NAMALWA (cell line): ENCODE measurements at places on chromosomes 7 and 10.

- DNase-seq = no peak
Measured at GRCh38 chr7:33578166-33578565, 327.2 kb upstream of the BMPER start.

GRCh38 chr10:33875924-33876583, 541.6 kb upstream of the NRP1 start:
- no peak for DNase-seq

DNA sequence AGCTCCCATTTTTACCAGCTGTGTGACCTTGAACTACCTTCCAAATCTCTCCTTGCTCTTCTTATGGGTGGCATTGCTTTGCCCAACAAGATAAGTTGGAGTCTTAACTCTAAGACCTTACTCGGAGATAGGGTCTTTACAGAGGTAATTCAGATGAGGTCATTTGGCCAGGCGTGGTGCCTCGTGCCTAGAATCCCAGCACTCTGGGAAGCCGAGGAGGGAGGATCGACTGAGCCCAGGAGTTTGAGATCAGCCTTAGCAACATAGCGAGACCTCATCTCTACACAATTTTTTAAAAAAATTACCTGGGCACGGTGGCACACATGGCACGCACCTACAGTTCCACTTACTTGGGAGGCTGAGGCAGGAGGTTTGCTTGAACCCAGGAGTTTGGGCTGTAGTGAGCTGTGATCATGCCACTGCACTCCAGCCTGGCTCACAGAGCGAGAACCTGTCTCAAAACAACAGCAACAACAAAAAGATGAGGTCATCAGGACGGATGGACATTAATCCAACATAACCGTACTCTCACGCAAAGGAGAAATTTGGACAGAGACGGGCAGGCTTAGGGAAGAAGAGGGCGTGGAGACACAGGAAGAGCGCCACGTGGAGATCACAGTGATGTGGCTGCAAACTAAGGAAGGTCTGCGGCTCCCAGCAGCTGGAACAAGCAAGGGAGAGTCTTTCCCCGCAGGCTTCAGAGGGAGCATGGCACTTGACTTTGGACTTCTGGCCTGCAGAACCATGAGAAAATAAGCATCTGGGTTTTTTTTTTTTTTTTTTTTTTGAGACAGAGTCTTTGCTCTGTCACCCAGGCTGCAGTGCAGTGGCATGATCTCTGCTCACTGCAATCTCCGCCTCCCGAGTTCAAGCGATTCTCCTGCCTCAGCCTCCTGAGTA, 122.3 kb upstream of the CARD11 start:
- no peak for DNase-seq

DNA sequence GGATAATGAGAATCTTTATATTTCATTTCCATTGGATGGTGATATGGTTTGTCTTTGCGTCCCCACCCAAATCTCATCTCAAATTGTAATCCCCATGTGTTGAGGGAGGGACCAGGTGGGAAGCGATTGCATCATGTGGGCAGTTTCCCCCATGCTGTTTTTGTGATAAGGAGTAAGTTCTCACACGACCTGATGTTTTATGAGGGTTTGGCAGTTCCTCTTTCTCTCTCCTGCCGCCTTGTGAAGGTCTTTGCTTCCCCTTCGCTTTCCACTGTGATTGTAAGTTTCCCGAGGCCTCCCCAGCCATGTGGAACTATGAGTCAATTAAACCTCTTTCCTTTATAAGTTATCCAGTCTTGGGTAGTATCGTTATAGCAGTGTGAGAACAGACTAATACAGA, 59.4 kb downstream of the MTPN start:
- DNase-seq = no peak

- DNase-seq = no peak
Measured at GRCh38 chr10:131034451-131034850, 277.1 kb downstream of the TCERG1L start.

DNA sequence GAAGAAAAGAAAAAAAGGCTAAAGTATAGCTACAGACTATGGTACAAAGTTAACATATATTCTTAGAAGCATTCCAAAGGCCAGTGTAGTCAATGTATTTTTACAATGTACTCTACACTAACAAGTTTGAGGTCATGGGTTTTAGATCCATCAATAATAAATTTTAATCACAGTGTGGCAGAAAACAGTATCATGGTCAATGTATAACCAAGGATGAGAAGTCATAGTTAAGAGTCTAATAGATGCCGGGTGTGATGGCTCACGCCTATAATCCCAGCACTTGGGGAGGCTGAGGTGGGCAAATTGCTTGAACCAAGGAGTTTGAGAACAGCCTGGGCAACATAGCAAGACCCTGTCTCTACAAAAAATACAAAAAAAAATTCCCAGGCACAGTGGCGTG, 53.1 kb downstream of the SLC16A12 start:
- DNase-seq = no peak

DNA sequence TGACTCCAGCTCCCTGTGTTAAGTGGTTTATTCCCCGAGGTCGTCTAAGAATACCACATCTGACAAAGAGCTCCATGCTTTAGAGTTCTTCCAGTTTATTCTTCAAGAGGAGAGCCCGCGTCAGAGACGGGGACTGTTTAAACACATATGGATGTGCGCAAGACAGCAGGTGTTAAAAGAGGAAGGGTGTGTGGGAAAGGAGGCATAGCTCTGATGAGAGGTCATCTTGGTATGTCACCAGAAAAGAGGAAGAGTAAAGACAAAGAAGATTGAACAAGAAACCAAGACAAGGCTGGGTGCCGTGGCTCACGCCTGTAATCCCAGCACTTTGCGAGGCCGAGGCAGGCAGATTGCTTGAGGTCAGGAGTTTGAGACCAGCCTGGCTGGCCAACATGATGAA, 258.7 kb downstream of the CCDC3 start:
- DNase-seq = peak; percentile 9

- no peak for DNase-seq
Measured at GRCh38 chr7:98869027-98869596, 702 bp downstream of the TMEM130 start.

- no peak for DNase-seq
Measured at GRCh38 chr10:90504172-90504571, 353.7 kb downstream of the HTR7 start.

- DNase-seq = no peak
Measured at GRCh38 chr7:74226633-74227032, 16.8 kb downstream of the LAT2 start.

DNA sequence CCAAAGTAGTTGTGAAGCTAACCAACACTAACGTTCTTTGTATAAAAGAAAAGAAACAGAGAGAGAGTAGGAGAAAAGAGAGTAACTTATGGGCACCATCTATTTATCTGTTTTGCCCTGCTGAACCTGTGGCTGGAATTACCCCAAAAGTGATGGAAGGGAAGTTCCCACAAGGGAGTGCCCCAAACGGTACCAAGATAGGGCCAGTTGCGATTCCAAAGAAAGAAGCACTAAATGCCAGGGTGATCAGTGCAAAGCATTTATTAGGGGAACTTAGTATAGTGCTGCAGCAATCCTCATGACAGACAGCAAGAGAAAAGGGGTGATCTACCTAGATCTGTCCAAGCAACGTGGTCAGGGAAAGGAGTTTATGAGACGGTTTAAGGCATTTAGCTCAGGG, 190.2 kb downstream of the SORCS3 start:
- DNase-seq = no peak

GRCh38 chr7:100372256-100372655, 1.0 kb upstream of the PILRA start:
- DNase-seq = no peak

GRCh38 chr10:80542053-80542452, 4.4 kb downstream of the SH2D4B start:
- DNase-seq = no peak

GRCh38 chr10:53702489-53702888, 929.9 kb upstream of the MBL2 start:
- no peak for DNase-seq

DNA sequence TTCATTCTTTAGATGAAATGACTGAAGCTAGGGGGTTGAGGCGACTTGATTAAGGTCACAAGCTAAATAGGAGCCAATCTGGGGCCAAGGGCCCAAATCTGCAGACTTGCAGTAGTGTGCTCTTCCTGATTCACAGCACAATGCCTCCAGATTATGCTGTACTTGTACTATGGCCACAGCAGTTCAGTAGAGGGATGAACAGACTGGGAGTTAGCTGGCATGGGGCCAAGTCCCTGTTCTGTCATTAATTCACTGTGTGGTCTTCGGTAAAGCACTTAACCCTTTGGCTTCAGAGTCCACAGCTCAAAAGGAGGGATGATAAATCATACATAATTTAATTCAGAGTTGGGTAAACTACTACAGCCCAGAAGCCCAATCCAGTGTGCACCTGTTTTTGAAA, 196.8 kb downstream of the XPNPEP1 start:
- DNase-seq = no peak

DNA sequence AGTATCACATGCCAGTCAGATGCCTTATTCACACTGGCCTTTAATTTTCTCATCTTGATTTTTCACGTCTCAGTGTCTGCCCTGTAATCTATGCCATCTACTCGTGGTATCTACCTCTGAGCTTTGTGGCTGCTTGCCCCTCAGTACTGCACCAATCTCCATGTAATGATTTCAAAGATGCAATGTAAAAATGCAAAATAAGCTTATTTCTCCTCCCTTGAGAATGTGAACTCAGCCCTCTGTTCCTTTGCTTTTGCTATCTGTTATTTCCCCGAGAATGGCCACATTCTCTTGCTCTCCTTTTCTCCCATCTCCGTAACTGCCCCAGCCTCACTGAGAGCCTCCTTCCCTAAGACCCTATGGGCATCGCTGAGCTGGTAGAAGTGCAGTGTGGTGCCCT, 317.5 kb downstream of the SFMBT2 start:
- no peak for DNase-seq

- no peak for DNase-seq
Measured at GRCh38 chr7:24763303-24763901, 6.1 kb upstream of the GSDME start.

GRCh38 chr7:71633551-71634008, 501.6 kb downstream of the GALNT17 start:
- DNase-seq = no peak
